Peyer's patch (tissue), 4 donors: ENCODE measurements at places on chromosomes 5 and 9. TPM values are rescaled to one million over a fixed set of nuclear protein-coding genes. Genes with fewer than 3 reads are reported as not detected.

DNA sequence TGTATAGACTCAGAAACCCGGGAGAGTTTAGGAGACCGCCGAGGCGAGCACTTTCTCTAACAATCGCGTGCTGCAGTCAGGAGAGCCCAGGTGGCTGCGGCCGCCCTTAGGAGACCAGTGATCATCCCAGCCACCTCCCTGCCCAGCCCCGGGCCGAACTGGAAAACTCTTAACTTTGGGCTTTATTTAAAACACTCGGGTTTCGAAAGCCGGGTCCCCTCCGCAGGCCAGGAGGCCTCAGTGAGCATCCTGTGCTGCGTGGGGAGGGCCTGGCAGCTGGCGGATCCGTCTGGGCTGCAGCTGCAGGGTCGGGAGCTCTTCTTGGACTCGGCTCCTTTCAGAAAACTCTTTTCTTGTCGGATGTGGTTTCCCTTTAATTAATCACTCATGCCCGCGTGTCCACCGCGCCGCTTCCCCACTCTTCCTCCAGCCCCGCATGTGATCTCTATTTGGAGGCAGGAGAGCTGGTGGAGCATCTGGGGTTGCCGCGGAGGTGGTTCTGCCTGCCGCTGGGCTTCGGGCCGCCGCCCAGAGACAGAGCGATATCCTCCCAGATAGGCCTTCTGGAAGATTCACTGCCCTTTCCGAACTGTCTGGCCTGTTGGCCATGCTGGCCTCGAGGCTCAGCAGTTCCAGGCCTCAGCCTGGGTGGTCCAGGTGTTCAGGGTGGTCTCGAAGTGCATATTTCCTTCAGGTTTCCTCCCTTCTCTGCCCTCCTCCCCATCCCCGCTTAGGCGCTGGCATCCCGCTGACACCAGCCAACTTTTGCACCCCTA is 59.5 kb downstream of the TMEM174 start:
- H3K36me3 ChIP-seq, result no peaks in the 10 kb centered on the region
- no peak overlapping the region for H3K4me3 ChIP-seq
- H3K4me1 ChIP-seq, result peaks cover 14% of the 10 kb centered on the region
- no peaks in the 10 kb centered on the region for H3K27me3 ChIP-seq
- no peak overlapping the region for H3K27ac ChIP-seq

The STPG3 gene
- total RNA-seq, result not detected

- H3K4me1 ChIP-seq, result no peaks in the 10 kb centered on the region
- H3K4me3 ChIP-seq, result no peak overlapping the region
- no peak overlapping the region for H3K27ac ChIP-seq
- H3K27me3 ChIP-seq, result no peaks in the 10 kb centered on the region
- DNase-seq, result no peak
- no peaks in the 10 kb centered on the region for H3K36me3 ChIP-seq
Observed at GRCh38 chr5:175606409-175606808, 51.5 kb upstream of the HRH2 start.

The TAF11L10 gene
- not detected for total RNA-seq

The RECK gene
- total RNA-seq, result 3.8 TPM

The ZCCHC9 gene
- 24.5 TPM for total RNA-seq
